ENCODE measurements at places on chromosomes 5 and 9.

GRCh38 chr5:180026734-180027458, 44.7 kb downstream of the RNF130 start:
- DNase-seq, result no peak

- DNase-seq, result no peak
These were observed 25.2 kb downstream of the MAP3K1 start for GRCh38 chr5:56840597-56840996.

DNA sequence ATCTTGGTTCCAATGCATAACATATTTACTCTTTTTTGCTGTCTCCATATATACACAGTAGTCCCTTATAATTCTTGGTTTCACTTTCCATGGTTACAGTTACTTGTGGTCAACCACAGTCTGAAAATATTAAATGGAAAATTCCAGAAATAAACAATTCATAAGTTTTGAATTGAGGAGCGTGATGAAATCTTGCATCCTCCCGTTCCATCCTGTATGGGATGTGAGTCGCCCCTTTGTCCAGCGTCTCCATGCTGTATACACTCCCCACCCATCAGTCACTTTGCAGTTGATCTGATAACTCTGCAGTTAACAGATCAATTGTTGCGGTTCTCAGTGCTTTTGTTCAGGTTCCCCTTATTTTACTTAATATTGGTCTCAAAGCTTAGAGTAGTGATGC, 11.5 kb upstream of the FAF2 start:
- no peak for DNase-seq

GRCh38 chr9:104301755-104302154, 202.3 kb upstream of the OR13F1 start:
- no peak for DNase-seq

GRCh38 chr5:100787648-100788047, 115.4 kb downstream of the ST8SIA4 start:
- DNase-seq, result no peak

DNA sequence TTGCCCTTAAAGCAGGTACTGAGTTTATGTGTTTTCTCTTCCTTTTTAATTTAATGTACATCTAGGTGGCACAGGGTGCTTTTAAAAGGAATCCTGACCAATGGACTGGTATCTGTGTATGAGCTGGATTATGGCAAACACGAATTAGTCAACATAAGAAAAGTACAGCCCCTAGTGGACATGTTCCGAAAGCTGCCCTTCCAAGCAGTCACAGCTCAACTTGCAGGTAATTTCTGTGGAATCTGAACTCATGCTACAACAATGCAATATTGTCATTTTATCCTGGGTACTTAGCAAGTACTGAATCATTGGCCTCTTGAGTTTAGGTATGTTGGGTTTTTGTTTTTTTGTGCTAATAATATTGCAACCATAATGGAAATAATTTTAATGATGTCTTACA, 14.4 kb upstream of the TMOD1 start:
- DNase-seq, result no peak

All from sigmoid colon (tissue), 7 donors.